ENCODE measurements at places on chromosomes 3 and 15. TPM values are rescaled to one million over a fixed set of nuclear protein-coding genes. Genes with fewer than 3 reads are reported as not detected.
A peak's percentile ranks its signal among the peaks of the same experiment; 100 is the strongest.

CELSR3 gene
- total RNA-seq = 0.42 TPM

IFT80 gene
- total RNA-seq = 5.5 TPM

TUSC7 gene
- not detected for total RNA-seq

- H3K27me3 ChIP-seq = no peaks in the 10 kb centered on the region
- H3K4me1 ChIP-seq = peaks cover 11% of the 10 kb centered on the region
- no peak for DNase-seq
- no peak overlapping the region for H3K4me3 ChIP-seq
These were observed 133.8 kb downstream of the GREM1 start for GRCh38 chr15:32851572-32851971.

GRCh38 chr3:106176734-106177133 is 307.9 kb upstream of the CBLB start:
- H3K4me1 ChIP-seq = no peaks in the 10 kb centered on the region
- no peak overlapping the region for H3K27ac ChIP-seq
- H3K27me3 ChIP-seq = no peaks in the 10 kb centered on the region
- no peak overlapping the region for H3K4me3 ChIP-seq
- DNase-seq = no peak

DNA sequence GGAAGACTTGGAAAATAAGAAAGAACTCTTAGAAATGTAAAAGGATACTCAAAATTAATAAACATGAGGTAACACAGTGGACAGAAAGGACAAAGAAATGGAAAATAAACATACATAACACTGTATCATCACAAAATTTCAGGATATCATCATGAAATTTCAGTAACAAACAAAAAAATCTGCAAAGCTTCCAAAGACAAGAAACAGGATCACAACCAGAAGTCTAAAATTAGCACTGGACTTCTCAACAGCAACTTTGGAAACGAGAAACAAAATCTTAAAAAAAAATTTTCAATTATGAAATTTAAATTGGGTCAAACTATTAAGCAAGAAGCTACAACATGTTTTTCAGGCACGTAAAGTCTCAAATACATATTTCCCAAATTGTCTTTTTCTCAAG is 238.8 kb downstream of the STAG1 start:
- peak overlapping the region; percentile 54 for H3K27ac ChIP-seq
- peaks cover 7% of the 10 kb centered on the region for H3K4me1 ChIP-seq
- no peak overlapping the region for H3K4me3 ChIP-seq
- H3K36me3 ChIP-seq = no peaks in the 10 kb centered on the region
- DNase-seq = no peak

DNA sequence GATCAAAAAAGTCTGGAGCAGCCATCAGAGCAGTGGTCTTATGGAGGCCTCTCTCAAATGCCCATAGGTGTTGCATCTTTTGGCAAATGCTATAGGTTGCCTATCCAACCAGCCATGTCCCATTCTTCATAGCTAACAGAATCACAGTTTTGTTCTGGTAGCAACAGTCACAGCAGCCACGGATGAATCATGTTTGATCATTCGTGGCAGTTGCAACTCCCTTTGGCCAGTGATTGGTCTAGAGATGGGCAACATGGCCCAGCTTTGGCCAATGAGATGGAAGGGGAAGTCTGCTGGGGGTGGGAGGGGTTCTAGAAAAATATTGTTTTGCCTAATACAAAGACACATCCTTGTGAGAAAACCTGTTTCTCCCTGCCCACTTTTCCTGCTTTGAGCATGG is 50.3 kb upstream of the PPP2R3A start:
- no peak overlapping the region for H3K27ac ChIP-seq
- H3K36me3 ChIP-seq = no peaks in the 10 kb centered on the region
- DNase-seq = peak; percentile 72
- H3K27me3 ChIP-seq = no peaks in the 10 kb centered on the region
- no peaks in the 10 kb centered on the region for H3K4me1 ChIP-seq
- H3K4me3 ChIP-seq = no peak overlapping the region

- H3K4me1 ChIP-seq = peaks cover 31% of the 10 kb centered on the region
- peaks cover 11% of the 10 kb centered on the region for H3K27me3 ChIP-seq
- peak; percentile 17 for DNase-seq
- H3K36me3 ChIP-seq = no peaks in the 10 kb centered on the region
These were observed 41.6 kb upstream of the ROPN1 start for GRCh38 chr3:124033360-124034015.

GRCh38 chr3:81521855-81522254 is 239.6 kb downstream of the GBE1 start:
- no peak for DNase-seq
- no peaks in the 10 kb centered on the region for H3K4me1 ChIP-seq
- no peak overlapping the region for H3K4me3 ChIP-seq
- H3K36me3 ChIP-seq = no peaks in the 10 kb centered on the region
- no peak overlapping the region for H3K27ac ChIP-seq

GRCh38 chr15:33636234-33636633 is 325.5 kb downstream of the RYR3 start:
- no peaks in the 10 kb centered on the region for H3K4me1 ChIP-seq
- H3K27me3 ChIP-seq = no peaks in the 10 kb centered on the region
- DNase-seq = no peak
- H3K4me3 ChIP-seq = no peak overlapping the region
- peaks cover 9% of the 10 kb centered on the region for H3K36me3 ChIP-seq
- no peak overlapping the region for H3K27ac ChIP-seq

Measured in esophagus muscularis mucosa (tissue), 4 donors.